Stimulated activated CD8-positive, alpha-beta memory T cell treated with anti-CD3 and anti-CD28 coated beads, Interleukin-4, amount 100 ng/mL, for 1 hour (primary cell): ENCODE measurements at places on chromosomes 2 and 18.

- DNase-seq = no peak
Measured at GRCh38 chr2:151833984-151834383, 5.8 kb upstream of the ARL5A start.

DNA sequence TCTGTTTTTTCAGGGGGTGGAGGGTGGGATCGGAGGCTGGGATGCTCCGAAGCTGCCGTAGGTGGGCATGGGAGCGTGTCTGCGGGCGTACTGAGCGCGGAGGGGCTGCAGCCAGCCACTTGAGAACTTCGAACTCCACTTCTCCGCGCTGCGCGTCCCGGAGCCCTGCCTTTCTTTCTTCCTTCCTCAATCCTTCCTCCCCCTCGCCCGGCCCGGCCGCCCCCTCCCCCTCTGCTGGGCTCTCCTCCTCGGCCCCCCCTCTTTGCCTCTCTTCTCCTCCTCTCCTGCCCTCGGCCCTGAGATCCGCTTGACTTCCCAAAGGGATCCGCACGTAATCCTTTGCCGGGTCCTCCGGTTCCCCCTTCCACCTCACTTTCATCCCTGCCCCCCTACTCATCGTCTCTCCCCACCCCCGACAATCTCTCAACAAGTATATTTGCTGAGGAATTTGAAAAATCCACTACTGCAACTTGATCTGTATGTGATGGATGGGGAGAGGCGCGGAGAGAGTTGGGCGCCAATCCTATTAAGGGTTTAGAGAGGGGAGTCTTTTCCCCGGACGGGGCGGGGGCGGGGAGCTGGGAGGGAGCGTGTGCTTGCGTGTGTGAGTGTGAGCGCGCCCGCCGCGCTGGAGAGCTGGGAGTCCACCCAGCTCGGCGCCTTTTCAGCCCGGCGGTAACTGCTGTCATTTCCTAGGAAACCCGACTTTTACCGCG, 1.1 kb downstream of the GLI2 start:
- DNase-seq = no peak

DNA sequence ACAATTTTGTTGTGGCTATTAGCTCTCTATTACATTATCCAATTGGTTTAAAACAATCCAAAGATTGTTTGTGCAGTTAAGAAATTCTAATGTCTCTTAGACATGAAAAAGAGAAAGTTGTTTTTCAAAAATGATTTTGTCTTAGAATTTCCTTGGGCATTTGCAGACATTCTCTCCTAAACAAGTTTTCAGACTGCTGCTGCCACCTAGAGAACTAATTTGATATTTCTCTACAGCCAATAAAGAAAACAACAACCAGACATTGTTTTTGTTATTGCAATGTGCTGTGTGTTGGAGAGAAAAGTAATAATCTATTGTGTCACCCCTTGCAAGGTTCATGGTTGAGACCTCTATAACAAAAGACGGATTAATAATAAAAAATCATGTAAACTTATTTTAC, 119.0 kb upstream of the SYT4 start:
- no peak for DNase-seq

GRCh38 chr2:207039225-207039624, 99.9 kb downstream of the CPO start:
- no peak for DNase-seq

- no peak for DNase-seq
Measured at GRCh38 chr18:22974707-22975106, 41.6 kb downstream of the RBBP8 start.

GRCh38 chr2:238573065-238573778, 146.5 kb downstream of the ASB1 start:
- no peak for DNase-seq

DNA sequence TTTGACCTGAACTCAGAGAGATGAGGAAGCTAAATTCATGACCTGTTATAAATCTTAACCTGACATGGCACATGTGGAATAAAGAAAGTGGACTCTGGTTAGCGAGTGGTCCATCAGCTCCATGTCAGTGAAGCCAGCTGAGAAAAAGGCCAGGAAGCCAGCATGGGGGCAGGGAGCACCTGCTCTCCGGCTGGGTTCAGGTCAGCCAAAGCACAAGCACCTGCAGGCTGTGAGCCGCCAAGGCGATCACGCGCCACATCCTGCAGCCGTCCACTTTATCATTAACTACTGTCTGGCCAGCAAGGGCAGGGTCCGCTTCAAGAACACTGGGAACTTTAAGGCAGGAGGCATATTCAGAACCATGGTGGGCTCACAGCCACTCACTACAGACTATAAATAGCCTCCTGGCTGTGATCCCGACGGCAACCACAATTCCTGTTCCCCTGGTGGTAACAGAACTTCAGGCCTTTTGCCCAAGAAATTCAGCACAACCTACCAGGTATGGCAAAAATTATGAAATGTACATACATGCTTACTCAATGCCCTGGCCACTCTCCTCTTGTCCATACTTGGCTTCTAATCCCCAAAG, 35.5 kb downstream of the ACVR1 start:
- DNase-seq = no peak

DNA sequence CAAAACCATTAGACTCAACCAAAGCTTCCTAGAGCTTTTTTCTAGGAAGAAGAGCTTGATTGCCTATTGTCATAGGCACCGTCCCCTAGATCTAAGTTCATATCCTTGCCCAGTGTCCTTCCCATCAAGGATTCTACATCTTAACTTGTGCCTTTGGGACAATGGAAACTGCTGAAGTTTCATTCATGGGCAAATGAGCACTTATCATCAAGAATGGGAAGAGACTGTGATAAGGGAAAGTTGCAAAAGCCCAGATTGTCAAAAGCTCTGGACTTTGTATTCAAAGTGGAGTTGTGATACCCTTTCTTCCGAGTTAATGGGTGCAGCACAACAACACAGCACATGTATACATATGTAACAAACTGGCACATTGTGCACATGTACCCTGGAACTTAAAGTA, 503.0 kb upstream of the KLHL29 start:
- no peak for DNase-seq

DNA sequence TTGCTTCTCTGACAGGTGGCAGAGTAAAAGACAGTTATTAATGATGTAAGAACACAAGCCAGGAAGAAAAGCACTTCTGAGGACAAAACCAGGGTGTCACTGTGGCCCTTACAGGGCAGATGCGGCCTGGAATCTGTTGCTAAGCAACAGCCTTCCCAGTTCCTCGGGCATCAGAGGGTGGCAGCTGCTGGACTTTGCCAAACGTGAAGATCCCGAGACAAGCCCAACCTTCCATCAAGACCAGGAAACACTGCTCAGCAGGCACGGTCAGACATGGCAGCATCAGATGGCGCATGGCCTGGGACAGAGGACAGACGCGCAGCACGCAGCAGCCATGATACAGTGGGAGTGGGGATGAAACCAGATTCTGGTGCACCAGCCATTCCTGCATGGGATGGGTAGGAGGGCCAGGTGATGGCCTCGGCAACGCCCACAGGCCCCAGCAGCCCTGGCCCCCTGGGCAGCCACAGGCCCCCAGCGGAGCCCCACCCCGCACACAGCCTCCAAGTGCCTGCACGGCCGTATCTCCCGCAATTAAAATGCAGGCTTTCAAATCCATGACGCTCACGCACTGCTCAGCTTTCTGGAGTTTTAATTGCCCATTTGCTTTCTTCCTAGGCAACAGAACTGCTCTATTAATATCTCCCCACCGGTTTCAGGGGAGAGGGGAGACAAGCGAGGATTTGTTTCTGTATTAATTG, 89.0 kb downstream of the EIPR1 start:
- DNase-seq = no peak

DNA sequence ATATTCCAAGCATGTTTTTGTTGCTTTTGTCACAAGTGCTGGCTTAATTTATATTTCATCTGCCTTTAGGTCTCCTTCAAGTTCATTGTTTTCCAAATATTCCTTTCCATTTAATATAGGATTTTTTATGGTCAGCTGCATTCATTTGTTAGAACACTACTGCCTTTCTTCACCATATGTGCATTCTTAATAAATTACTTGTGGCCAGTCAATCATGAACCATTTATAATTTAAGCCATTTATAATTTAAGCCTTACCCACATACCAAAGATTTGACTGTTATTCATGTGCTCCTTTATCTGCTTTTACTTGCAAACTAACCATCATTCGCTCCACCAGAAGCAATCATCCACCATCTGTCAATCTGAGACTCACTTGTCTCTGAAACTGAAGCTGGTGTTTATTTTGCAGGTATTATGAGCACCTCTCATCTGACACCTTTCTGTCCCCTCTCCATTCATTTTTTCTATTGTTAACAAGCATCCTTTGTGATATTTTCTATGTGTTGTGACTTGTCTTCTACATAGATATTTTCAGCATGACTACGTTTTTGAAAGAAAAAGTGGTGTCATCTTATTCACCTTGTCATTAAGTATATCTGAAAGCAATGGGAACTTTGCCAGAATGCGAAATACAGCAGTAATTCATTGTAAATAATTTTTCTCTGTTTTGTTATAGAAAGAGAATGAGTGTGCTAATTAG, 786.8 kb downstream of the KCNJ3 start:
- DNase-seq = no peak

DNA sequence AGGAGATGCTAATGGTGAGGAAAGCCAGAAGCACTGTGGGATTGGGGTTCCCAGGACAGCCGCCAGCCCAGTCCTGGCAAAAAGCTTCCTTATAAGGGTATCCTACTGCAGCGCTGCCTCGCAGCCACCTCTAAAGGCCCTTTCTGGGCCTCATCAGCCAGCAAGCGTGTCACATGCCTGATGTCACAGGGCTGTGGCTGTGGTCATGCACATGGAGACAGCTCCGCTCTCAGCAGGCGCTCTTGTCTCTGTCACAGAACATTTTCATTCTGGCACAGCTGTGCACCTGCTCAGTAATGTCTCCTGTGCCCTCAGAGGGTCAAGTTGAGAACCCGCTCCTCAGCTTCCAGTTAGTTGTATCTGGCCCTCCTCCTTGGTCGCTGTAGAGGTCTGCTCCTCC, 17.7 kb upstream of the MAL start:
- no peak for DNase-seq

GRCh38 chr18:79852561-79853302, 55.0 kb downstream of the KCNG2 start:
- DNase-seq = no peak

- DNase-seq = no peak
Measured at GRCh38 chr18:12032786-12033642, 51.7 kb downstream of the IMPA2 start.

GRCh38 chr18:74402806-74403433, 54.2 kb downstream of the DIPK1C start:
- DNase-seq = no peak

- DNase-seq = no peak
Measured at GRCh38 chr2:60538101-60538500, 15.4 kb downstream of the BCL11A start.

DNA sequence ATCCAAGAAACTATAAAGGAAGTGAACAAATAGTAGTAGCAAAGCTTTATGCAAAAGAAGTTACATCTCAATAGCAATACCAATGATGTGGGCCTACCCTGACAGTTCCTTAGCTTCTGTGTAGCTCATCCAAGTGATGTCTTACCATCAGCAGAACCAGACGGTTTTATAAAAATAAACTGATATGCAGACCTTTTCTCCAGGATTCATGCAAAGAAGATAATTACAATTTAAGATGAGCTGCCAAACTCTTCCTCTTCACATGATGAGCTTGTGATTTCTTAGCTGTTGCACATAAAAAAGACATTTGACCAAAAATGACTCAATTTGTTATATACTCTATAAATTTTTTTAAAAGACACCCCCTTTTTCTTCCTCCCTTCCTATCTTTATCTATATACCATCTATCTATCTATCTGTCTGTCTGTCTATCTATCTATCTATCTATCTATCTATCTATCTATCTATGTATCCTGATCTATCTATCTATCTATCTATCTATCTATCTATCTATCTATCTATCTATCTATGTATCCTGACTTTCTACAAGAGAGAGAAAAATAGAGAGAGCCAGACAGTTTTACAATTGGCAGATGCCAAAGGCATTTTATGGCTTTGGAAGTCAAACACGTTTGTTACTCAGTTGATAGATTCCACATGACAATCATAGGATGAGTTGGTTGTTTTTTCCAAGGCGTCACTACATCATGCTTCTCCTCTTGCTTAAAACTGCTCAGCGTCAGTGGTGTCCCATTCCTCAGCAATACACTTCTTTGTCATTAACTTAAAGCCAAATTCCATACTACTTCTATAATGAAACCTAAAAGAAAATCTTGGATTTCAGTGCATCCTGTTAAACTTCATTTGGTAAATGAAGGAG, 65.9 kb upstream of the ACTR3 start:
- no peak for DNase-seq

- DNase-seq = no peak
Measured at GRCh38 chr2:187543488-187543887, 10.7 kb downstream of the TFPI start.

DNA sequence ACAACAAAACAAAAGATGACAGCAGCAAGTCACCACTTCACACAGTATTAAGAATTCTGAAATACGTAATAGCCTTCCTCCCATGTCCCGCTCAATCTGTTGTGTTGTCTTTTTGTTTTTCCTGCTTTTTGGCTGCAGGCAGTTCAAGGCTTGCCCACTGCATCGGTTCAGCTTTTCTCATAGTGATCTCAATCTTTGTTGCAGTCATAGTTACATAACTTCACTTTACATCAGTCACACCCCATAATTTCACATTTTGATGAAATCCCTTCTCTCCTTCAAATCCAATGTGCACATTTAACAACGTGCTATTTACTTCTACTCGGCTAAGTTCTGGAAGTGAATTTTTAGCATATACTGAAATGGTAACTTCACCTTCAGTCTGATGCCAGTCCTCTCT, 33.8 kb upstream of the HAAO start:
- no peak for DNase-seq

DNA sequence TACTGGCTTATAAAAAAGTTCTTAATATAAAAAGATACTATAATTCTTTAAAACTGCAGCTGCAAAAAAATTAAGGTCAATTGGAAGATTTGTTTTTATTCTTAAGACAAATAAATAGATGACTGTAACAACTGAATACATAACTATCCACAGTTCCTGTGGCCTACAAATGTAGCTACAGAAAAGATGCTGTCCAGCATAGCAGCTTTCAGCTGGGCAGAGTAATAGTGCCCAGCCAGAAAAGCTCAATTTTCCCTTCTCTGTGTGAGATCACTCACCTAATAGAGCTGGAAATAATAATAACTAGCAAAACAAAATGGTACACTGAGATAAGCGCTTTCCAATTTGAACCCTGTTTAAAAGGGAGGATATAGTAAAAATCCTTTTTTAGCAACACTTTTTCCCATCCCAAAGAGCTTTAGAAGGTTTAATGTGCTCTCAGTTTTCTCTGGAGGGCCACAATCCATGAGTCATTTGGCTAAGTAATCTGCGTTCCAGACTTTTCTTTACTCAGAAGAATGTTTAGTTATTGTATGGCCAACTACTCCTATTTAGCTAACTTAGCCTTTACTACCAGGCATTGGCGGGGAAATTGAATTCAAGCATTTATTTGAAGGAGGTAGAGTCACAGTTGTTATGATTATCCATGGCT, 158.1 kb upstream of the SLC39A10 start:
- no peak for DNase-seq
